ENCODE measurements at places on chromosomes 1 and 21.

DNA sequence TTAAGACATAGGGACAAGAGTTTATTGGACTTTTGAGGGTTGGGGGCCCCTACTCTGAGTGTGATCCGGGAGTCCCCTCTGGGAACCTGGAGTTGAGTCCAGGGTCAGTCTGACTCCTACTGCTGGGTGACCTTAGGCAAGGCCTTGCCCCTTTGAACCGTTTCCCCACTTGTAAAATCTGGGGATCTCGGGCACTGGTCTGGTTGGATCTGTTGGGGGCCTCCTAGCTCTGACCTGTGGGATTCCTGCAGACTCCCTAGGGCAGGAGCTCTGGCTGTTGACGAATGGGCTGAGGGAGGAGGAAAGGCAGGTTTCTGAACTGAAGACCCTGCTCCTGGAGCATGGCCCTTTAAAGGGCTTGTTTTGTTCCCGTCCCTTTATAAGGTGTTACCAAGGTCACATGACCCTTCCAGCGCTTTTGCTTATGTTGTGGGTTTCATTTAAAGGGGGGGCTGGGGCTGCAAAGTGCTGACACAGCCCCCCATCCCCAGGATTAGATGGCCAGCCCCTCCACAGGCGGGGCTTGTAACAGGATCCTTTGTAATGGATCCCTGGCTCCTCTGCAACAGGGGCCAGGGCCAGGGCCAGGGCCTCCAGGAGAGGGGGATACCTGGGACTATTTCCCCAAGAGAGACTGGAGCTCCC is 50.7 kb downstream of the YARS1 start:
- no peak for DNase-seq

DNA sequence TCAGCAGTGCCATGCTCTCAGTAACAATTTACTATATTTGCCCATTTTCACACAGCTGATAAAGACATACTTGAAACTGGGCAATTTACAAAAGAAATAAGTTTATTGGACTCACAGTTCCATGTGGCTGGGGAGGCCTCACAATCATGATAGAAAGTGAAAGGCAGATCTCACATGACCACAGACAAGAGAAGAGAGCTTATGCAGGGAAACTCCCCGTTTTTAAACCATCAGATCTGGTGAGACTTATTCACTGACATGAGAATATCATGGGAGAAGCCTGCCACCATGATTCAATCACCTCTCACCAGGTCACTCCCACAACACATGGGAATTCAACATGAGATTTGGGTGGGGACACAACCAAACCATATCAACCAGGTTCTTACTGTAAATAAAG is 112.1 kb upstream of the C1orf87 start:
- DNase-seq, result no peak

- DNase-seq, result no peak
Observed at GRCh38 chr1:84402060-84402459, 3.8 kb downstream of the DNASE2B start.

DNA sequence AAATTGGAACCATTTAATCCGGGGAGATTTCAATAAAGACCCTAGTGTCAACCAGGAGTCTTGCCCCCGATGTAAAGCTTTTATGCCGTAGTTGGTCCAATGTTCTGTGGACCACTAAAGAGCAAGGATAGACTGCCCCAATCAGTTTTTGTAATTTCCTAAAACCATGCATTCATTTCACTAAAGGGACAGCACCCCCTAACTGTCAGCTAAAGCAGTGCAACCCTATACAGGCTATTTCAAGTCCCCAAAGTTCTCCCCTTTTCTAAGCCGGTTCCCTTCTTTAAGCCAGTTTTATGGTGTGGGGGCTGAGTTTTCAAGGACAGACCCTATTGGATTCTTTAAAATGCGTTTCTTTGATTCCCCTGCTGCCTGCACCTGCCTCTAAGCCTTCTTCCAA is 12.7 kb upstream of the PDPN start:
- no peak for DNase-seq

DNA sequence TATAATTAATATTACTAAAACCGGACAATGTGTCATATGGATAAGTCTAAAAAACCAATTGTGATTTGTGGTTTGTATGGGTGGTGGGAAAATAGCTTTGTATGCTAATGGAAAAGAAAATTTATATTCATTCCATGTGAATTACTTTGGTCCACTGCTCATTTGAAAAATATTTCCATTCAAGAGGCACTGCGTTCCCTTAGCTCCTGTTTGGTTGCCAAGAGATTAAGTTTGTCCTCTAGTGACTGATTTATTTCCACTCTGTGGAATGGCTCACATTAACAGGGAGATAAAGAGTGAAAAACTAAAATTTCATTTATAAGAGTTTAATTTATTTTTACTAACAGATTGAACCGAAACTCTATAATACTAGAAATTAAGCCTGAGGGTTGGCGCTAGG is 744.1 kb upstream of the CHRM3 start:
- DNase-seq, result no peak

- no peak for DNase-seq
Observed at GRCh38 chr1:13823126-13823880, 123.3 kb downstream of the PRDM2 start.

- no peak for DNase-seq
Observed at GRCh38 chr1:237416924-237417655, 375.1 kb downstream of the RYR2 start.

DNA sequence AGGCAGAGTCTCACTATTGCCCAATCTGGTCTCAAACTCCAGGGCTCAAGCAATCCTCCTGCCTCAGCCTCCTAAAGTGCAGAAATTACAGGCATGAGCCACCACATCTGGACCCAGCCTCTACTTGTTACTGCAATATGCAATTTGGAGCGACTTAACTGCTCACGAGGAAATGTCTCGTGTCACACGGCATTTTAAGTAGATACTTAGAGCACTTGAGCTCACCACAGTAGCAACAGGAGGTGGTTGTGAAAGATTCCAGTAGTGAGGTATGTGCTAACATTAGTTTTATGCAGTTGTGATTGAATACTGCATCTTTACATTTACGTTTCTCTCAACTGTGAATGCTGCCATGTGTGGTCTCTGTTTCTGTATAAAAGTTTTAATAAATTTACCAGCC is 5.8 kb upstream of the NDUFV3 start:
- no peak for DNase-seq

GRCh38 chr1:22983944-22984343 is 11.3 kb upstream of the LACTBL1 start:
- no peak for DNase-seq

DNA sequence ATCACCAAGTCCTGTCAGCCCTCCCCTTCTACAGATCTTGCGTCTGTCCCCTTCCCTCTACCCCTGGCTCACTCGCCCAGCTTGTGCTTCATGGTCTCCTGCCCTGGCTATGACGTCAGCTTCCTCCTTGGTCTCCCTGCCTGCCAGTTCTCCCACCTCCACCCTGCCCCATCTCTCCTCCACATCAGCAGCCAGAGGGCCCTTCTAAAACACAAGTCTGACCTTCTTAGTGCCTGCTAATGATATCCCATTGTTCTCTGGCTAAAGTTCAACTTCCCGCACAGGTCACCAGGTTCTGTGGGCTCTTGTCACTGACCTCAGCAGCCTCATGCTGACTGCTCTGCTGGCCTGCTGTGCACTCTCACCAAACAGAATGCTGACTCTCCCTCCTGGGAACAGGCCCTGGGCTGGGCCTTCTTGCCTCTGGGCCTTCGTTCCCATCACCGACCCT is 24.7 kb upstream of the MYCL start:
- DNase-seq, result no peak

GRCh38 chr1:40743452-40743851 is 40.1 kb upstream of the KCNQ4 start:
- no peak for DNase-seq

DNA sequence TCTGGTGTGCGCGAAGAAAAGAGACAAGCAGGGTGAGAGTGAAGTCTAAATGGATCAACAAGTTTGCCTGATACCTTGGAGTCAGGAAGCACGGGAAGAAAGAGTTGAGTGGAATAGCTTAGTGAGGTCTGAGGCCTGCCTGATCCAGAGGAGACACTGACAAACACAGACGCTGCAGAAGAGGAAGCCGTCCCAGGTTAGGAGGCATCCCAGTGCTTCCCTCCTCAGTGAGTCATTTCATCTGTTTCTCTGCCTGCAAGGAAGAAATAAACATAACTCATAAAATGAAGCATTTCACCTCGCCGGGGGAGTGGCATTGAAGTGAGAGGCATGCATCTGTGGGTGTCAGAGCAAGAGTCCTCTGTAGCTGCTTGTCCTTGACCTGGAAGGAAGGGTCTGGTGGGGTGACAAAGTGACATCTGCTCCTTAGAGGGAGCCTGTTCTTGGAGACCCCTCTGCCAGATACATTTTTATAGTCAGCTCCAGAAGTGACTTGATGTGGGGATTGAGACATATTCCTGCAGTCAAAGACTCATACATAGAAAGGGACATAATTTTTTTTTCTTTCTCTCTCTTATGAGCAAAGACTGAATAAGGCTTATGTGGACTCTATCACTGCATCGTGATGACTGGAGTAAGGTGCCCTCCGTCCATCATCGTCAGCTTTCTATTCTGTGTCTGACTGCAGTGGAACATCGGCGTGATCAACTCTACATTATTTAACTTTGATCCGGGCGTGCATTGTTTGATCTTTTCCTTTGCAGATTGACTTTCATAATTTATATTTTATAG is 256.7 kb downstream of the KIF26B start:
- DNase-seq, result no peak

DNA sequence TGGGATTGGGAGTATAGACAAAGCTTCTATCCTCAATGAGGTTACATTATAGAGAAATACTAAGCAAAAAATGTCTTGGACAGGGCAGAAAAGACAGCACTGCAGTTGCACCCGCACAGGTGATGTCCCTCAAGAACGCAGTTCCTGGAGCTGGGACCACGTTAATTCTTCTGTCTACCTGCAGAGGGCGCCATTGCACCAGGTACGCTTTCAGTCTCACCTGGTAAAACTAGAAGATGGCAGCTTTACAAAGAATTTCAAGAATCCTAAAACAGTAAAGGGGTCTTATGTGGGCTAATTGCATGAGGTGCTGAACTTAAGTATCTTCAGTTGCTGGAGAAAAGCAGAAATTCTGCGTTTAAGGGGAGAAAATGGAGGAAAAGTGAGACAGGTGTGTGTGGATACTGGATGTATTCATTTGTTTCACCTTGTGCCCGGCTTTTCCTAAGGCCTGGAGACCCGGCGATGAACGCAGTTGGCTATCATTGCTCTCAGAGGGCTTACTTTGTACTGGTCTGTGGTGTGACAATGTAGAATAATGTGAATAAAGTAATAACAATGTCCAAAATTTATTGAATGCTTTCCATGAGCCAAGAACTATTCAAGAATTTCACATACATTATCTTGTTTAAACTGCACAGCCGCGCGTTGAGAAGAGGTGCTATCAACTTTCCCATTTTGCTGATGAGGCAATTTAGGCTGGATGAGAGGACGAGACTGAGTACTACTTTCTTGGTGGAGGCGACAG is 276.3 kb upstream of the GREM2 start:
- DNase-seq, result no peak

- no peak for DNase-seq
Observed at GRCh38 chr1:210696709-210697108, 368.0 kb downstream of the HHAT start.

GRCh38 chr1:196960854-196961253 is 16.5 kb upstream of the CFHR5 start:
- DNase-seq, result no peak

GRCh38 chr1:109299558-109300343 is 7.1 kb downstream of the MYBPHL start:
- no peak for DNase-seq

- DNase-seq, result no peak
Observed at GRCh38 chr1:91552091-91552490, 51.4 kb downstream of the CDC7 start.

- DNase-seq, result no peak
Observed at GRCh38 chr1:51216631-51217030, 19.4 kb upstream of the RNF11 start.

- DNase-seq, result no peak
Observed at GRCh38 chr1:105243969-105244368, 1494.3 kb downstream of the AMY1C start.

GRCh38 chr1:233635765-233636502 is 22.0 kb downstream of the KCNK1 start:
- no peak for DNase-seq

- DNase-seq, result no peak
Observed at GRCh38 chr1:63731117-63732043, 42.4 kb upstream of the ROR1 start.

DNA sequence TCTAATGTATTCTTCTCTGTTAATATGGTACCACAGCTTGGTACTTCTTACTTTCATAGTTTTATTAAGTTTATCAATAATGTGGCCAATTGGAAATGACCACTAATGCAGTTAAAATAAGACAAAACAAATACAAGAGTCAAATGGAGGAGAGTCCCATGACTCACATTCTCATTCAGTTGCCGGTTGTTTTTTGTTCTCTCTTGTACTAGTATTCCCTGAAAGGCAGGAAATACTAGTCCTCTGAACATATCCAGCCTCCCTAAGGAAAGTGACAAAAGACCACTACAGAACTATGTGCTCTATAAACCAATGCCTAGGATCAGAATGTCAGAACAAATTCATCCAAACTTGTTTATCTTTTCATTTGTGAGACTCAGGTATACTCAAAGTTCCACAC is 165.2 kb upstream of the SAMSN1 start:
- no peak for DNase-seq

DNA sequence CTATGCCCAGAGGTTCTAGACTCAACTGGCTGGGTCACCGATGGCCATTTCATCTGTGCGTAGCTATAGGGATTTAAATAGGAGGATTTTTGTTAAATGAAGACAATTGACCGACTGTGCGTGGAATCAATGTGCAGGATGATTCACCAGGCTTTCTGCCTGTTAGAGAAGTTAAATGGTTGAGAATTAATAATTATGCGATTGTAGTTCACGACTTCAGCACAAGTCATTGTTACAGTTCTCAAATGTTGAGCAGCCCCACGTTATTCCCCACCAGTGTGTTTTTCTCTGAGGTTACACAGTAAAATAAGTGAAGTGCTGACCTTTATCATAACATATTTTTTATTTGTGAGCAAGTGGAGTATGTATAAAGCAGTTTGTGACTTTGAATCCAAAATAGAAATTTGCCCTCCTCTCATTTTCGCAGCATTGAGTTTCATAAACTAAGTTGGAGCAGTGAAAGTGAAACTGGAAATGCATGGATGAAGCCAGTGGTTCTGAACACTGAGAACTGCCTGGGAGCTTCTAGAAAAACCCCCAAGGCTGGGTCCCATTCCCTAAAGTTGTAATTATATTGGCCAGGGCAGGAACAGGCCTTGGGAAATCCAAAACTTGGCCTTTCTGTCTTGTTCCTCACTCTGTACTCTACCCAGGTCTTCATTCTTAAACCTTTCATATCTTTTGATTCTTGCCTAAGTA is 102.6 kb downstream of the GALNT2 start:
- DNase-seq, result no peak

DNA sequence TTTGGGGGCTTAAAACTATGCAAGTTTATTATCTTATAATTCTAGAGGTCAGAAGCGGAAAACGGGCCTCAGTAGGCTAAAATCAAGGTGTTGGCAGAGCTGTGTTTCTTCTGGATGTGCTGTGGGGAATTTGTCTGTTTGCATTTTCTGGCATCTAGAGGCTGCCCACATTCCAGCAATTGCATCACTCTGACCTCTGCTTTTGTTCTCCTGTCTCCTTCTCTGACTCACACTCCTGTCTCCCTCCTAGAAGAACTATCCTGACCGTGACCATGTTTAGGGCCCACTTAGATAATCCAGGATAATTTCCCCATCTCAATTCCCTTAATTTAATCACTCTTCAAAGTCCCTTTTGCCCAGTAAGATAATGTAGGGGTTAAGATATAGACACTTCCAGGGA is 127.4 kb upstream of the DEPDC1 start:
- DNase-seq, result no peak

- no peak for DNase-seq
Observed at GRCh38 chr1:31423418-31423947, 10.5 kb downstream of the SERINC2 start.

- no peak for DNase-seq
Observed at GRCh38 chr1:58620259-58620658, 43.2 kb upstream of the TACSTD2 start.

- no peak for DNase-seq
Observed at GRCh38 chr1:229693129-229693900, 67.3 kb downstream of the URB2 start.

Data from stimulated activated CD4-positive, alpha-beta T cell treated with anti-CD3 and anti-CD28 coated beads, Interleukin-15, amount 100 ng/mL, for 48 hours (primary cell).